ENCODE measurements at places on chromosomes 1 and 21. TPM values are rescaled to one million over a fixed set of nuclear protein-coding genes. Genes with fewer than 3 reads are reported as not detected.
A peak's percentile ranks its signal among the peaks of the same experiment; 100 is the strongest.

DNA sequence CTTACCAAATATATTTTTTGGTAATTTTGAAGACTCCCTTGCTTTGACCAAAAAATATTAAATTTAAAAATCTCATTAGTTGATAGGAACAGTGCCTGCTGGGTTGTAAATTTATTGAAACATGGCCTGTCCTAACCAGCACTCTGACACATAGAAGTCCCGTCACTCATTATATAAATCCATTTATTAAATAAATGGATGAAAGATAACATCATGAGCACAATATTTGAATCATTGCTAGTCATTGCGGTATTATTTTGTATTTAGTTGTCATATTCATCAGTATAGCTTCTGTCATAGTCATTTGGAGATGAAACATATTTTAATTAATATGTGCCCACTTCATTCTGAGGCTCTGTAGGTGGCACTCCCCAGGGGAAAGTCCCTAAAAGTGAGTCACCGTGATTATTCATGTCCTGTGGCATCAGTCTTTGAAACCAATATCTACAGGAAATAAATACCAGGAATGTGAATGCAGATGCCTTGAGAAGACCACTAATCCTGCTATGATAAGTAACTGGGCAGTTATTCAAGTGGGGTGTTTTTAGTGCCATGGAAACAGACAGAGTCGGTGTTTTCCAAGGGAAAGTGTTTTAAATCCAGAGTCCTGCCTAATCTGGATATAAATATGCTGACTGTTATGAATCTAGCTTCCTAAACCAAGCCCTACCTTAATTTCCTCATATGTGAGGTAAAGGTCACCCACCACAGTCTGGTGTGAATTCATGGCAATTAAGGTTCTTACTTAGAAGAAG is 302.0 kb downstream of the DUSP10 start:
- DNase-seq, result peak; percentile 3

DNA sequence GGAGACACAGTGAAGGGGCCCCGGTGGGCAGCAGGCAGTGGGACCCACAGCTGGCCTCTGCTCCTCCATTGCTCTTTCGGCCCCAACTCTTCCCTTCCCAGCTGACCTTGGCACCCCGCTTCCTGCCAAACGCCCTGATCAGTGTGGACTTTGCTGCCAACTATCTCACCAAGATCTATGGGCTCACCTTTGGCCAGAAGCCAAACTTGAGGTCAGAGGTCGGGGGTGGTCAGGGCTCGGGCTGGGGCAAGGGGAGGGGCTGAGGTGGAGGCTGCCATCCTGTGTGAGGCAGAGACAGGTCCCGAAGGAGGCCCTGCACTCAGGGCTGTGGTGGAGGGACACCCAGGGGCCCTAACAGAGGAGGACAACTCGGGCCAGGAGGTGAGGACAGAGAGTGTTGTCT is 13.7 kb downstream of the PODN start:
- no peak for DNase-seq

GRCh38 chr21:24046829-24047443 is 1560.3 kb downstream of the MRPL39 start:
- DNase-seq, result no peak

The WDR64 gene
- polyA plus RNA-seq, result not detected

GRCh38 chr1:183886083-183886828 is 81.3 kb downstream of the RGL1 start:
- no peak for DNase-seq

DNA sequence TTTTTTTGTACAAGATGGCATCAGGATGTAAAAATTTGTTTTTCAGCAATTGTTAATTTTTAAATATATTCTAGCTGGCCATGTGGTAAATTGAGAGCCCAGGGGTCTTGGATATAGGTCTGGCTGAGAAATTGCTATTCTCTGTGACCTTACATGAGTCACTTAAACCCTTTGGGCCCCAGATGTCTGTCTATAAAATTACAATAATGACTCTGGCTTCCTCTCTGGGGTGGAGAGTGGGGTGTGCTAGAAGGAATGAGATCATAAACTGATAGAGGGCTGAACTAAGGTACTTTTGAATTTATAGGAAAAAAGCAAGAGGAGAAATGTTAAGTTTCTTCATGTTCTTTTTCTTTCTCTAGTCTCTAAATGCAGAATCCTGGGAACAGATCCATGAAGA is 12.4 kb upstream of the TCHH start:
- no peak for DNase-seq

- DNase-seq, result no peak
Measured at GRCh38 chr1:97728436-97728835, 192.4 kb downstream of the DPYD start.

GRCh38 chr1:153302308-153302707 is 10.4 kb downstream of the PGLYRP3 start:
- no peak for DNase-seq

GRCh38 chr1:93542398-93542797 is 94.5 kb downstream of the FNBP1L start:
- DNase-seq, result no peak

The MXRA8 gene
- polyA plus RNA-seq, result 35.6 TPM

The PPFIA4 gene
- polyA plus RNA-seq, result 28.5 TPM

DNA sequence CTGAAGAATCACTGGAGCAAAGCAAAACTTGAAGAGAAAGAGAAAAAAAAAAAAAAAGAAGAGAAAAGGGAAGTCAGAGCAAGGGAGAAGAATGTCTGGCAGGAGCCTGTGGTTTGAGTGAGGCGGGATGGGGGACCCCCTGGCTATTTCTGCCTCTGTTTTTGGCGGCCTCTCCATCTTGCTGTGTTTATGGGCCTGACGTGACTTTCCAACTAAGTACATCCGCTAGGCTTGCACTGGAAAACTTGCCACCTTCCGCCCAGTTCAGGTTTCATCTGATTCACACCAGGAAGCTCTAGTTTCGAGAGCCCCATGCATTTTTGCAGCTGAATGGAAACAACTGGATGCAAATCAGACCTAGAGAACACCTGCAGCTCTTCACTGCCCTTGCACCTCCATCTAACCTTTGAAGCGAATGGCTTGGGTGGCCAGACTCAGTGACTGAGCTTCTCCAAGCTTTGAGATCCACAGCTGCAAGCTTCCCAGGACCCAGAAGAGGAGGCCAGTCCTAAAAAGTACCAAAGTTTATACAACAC is 28.0 kb downstream of the TBX15 start:
- DNase-seq, result no peak

- DNase-seq, result no peak
Measured at GRCh38 chr1:3155056-3155925, 86.3 kb downstream of the PRDM16 start.

DNA sequence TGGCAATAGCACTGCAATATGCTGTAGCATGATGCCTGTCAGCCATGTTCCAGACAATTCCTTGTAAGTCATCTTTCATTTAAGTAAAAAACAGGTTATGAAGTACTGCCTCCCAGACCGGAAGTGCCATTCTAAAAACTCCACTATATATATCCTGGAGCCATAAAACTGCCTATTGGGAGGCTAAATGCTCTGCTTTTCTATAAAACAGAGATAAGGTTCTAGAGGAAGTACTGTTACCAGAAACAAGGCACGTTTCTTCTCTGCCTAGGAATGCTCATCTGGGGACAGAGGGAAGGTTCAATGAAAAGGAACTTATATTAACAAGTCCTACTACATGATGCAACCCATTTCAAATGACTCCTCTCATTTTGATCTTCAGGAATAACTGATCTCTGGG is 66.8 kb downstream of the GPR137B start:
- no peak for DNase-seq

The UTS2 gene
- polyA plus RNA-seq, result not detected

DNA sequence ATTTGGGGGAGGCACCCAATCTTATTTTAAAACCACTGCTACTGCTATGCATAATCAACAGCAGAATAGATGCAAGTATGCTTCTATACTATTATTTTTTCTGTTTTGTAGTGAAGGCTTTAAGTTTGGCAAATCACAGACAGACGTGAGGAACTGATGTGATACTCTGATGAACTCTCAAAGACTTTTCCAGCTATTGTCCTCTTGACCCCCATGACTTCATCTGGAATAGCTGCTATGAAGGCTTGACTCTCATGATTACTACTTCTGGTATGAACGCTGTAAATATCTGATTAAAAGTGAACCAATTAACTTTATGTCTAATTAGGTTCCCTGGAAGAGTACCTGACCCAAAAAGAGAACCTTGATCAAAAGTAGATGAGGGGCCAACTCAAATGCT is 49.1 kb downstream of the EYA3 start:
- DNase-seq, result no peak

GRCh38 chr1:168484083-168484482 is 59.7 kb downstream of the XCL2 start:
- DNase-seq, result no peak

GRCh38 chr1:22629886-22630285 is 6.5 kb upstream of the C1QA start:
- no peak for DNase-seq

DNA sequence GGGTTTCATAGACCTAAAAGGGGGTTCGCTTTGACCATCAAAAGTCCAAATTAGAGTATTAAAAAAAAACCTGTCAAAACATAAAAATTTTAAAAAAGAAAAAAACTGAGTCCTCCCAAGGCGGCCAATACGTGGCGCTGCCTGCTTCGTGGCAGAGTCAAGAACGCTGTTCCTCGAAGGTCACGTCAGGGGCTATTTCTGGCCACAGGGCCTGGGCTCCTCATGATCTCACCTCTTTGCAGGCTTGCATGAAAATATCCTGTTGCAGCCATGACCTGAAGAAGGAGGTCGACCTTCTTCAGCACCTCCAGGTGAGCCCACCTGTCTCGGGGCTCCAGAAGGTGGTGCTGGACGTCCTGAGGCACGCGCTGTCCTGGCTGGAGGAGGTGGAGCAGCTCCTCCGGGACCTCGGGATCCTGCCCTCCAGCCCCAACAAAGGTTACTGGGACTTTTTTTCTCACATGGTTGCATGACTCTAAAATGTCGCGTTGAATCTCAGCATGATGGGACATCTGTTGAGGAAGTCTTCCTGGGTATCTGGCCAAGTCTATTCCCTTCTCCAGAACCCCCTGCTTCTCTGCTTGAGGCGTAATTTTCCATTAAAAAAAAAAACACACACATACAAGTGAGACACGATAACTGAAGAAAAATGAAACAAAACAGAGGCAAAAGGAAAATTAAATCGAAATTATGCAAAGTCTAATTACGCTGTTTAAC is 80.4 kb upstream of the EFHD2 start:
- peak; percentile 51 for DNase-seq

The MYOC gene
- polyA plus RNA-seq, result 3.7 TPM

- peak; percentile 57 for DNase-seq
Measured at GRCh38 chr1:32972814-32973428, 8.3 kb upstream of the RNF19B start.

- no peak for DNase-seq
Measured at GRCh38 chr1:91124989-91125417, 103.2 kb upstream of the ZNF644 start.

DNA sequence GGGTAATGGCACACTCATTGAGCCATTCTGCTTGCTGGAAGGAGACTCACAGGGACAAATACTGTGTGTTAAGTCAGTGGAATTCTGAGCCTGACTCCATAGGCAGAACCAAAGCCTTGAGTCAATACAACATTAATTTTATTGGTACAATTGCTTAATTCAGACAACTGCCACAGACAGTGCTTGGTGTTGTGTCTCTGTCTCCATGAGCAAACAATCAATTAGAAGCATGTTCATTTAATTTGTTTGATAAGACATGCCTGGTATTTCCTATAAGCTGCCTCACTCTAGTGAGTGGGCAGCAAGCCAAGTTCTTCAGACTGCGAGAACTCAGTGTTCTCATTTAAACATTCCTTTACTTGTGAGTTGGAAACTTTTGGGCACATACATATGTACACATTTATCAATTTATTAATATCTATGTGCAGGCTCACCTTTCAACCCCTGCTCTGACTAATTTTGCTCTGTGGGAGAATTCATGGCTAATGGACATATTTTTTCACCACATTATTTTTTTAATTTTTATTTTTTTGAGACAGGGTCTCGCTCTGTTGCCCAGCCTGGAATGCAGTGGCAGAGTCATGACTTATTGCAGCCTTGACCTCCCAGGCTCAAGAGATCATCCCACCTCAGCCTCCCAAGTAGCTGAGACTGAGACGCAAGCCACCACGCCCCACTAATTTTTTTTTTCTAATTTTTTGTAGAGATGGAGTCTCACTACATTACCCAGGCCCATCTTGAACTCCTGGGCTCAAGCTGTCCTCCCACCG is 4.5 kb upstream of the SRSF10 start:
- DNase-seq, result no peak

The SPATA45 gene
- polyA plus RNA-seq, result not detected

- DNase-seq, result no peak
Measured at GRCh38 chr1:113760102-113761080, 1.1 kb upstream of the PHTF1 start.

DNA sequence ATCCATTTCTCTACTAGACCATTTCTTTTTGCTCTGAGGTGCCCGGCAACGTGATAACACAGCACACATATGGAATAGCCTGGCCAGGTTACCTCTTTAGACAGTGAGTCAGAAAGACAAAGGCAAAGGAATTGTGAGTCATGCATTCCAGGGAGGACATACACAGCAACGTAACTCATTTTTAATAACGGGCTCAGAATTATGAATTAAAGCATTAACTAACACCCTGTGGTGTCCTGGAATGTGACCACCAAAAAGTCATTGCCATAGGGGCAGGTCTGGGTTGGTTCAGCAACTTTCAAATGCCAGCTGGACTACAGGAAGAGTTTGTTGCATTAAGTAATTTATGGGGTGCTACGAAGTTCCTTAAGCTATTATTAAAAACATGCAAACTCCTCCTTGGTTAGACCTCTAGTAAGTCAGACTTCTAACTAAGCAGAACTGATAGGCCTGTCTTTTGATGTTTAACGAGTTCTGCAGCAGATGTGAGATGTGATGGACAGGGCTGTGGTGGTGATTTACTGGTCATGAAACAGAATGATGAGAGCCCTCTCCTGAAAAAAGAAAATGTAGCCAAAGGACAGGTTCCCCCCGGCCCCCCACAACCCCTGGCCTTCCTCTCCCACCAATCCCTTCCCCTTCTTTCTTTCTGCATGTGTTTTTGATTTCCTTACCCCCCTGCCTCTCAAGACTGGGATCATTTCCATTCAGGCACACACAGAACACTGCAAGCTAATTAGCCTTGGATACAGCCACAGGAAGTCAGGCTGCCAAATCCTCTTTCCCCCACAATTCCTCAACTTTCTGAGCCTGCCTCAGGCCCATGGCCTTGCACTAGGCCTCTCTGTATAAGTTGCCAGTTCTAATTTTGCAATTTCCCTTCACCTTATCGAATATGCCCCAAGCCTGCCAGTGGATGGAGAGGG is 88.9 kb upstream of the HAO2 start:
- DNase-seq, result no peak

The LCE1C gene
- not detected for polyA plus RNA-seq

GRCh38 chr1:188155261-188155660 is 1326.5 kb downstream of the PLA2G4A start:
- no peak for DNase-seq

The CYP4B1 gene
- polyA plus RNA-seq, result 15.9 TPM

The SYPL2 gene
- polyA plus RNA-seq, result 21.9 TPM

DNA sequence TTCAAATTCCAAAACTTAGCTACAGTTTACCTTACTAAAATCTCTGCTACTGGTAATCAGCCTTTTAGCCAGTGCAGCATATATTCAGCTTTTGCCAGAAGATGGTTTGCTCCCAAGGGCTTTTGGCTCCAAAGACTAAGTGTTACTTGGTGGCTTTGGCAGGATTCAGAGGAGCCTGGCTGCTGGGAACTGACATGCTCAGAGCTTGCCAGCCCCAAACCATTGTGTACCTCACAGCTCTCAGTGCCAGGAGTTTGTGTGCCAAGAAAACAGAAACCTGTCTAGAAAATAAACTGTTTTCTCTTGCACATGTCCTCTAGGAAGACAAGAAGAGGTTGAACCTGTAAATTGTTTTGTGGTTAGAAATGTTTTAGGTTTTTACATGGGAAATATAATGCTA is 315.9 kb downstream of the ST6GALNAC3 start:
- DNase-seq, result peak; percentile 3

The NIBAN1 gene
- 46.6 TPM for polyA plus RNA-seq

The FCRL5 gene
- not detected for polyA plus RNA-seq

GRCh38 chr1:184260382-184260781 is 126.4 kb upstream of the C1orf21 start:
- DNase-seq, result no peak

The RNU1-1 gene
- polyA plus RNA-seq, result not detected

Data from heart right ventricle (tissue), 16 donors.